ENCODE measurements at places on chromosomes 12 and 14.
A peak's percentile ranks its signal among the peaks of the same experiment; 100 is the strongest.

- DNase-seq = no peak
Measured at GRCh38 chr12:52417740-52418139, 11.6 kb upstream of the KRT82 start.

DNA sequence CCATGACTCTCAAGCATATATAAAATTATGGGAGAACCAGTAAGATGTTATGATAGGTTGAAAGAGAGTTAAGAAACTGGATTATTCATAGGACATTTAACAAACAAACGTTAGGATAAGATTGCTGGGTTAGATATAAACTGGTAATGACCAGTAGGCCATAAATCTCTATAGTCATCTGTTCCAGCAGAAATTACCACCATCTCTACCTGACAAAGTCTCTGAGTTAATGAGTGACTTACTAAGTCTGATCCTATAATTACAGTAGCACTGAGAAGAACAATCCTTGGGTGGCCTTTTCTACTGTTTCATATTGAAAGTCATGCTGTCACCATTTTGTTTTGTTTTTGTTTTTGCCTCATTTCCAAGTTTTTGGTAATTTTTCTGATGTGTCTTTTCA, 136.9 kb upstream of the CNOT2 start:
- DNase-seq = no peak

DNA sequence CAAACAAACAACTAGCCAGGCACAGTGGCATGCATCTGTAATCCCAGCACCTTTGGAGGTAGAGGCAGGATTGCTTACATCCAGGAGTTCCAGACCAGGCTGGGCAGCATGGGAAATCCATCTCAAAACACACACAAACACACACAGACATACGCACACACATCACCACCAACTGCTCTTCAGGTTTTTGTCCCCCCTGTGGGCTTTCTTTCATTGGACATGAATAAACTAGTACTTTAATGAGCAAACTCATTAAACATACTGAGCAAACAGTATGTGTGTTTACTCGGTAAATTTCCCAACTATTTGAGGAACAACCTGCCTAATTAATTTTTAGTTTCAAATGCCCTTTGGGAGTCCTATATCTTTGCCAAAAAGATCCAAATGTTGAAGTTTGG, 10.1 kb upstream of the RASSF3 start:
- no peak for DNase-seq

DNA sequence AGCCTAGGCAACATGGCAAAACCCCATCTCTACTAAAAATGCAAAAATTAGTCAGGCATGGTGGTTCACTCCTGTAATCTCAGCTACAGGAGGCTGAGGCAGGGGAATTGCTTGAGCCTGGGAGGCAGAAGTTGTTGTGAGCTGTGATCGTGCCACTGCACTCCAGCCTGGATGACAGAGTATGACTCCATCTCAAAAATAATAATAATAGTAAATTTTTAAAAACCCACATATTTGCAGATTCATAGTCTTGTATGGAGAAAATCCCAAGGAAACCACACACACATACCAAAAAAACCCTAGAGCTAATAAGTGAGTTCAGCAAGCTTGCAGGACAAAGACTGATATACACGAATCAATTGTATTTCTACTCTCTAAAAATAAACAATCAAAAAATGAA, 19.0 kb upstream of the MTHFD1 start:
- DNase-seq = no peak

- no peak for DNase-seq
Measured at GRCh38 chr12:112595410-112595809, 176.7 kb downstream of the PTPN11 start.

DNA sequence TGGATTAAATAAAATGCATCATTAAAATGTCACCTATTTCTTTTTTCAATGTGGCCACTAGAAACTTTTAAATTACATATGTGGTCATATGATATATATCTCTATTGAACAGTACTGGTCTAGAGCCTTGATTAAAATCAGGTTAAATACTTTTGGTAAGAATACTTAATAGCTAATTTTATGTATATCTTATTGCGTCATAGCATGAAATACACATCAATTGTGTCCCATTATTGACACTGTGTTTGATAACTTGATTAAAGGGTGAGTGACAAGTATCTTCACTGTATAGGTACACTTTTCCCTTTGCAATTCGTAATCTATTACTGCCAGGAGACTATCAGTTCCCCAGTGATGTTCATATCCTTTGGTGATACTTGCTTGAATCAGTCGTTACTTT, 4.4 kb upstream of the HELB start:
- DNase-seq = no peak

DNA sequence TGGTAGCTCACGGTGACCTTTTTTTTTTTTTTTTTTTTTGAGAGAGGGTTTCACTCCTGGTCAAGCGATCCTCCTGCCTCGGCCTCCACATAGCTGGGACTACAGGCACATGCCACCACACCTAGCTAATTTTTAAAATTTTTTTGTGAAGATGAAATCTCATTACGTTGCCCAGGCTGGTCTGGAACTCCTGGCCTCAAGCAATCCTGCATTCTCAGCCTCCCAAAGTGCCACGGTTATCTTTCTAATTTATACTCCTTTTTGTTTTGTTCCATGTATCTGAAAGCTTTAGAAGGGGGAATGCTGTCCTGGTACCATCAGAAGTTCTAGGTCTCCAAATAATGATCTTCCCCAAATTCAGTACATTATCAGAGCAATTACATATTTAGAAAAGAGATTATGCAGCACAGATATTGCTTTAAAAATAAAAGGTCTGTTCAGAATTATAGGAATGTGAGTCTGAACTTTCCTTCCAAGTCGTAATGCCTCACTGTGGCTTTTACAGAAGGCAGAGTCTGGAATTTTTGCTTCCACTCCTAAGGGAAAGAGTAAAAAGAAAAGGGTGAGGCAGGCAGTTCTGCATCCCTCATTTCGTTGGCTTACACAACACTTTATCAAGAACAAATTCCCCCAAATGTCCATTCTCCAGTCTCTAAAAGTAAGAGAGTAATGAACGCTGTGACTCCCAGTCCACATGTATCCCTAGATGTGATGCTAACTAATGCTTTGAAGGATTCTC, 73.0 kb downstream of the GCH1 start:
- no peak for DNase-seq

DNA sequence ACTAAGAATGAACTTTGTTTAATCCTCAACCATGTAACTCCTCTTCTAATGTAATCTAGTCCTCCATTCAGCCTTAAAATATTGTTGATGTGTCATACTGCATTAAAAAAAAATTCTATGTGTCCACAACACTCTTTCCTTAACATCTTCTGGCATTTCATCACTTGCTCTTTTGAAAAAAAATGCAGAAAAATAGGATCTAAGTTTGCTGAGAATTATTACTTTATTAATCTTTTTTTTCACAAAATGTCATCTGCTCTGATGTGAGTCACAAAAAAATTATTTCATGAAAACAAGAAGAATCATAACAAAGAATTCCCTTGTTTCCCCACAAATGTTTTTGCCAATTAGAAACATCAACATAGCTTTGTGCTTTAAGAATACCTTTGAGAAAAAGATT, 410.1 kb upstream of the MGAT4C start:
- DNase-seq = peak; percentile 48

DNA sequence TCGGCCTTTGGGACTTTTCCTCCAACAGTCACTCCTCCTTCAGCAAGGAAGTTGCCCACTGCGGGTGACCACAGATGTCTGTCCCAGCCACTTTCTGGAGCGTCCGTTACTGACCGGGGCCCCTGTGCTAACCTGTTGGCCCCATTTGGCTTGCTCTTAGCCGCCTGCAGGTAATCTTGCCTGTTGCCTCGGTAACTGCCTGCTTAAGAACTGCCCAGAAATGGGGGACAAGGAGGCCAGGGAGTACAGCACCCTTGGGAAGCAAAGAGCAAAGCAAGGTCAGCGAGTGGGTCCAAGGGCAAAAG, 338.8 kb upstream of the SFSWAP start:
- DNase-seq = no peak

DNA sequence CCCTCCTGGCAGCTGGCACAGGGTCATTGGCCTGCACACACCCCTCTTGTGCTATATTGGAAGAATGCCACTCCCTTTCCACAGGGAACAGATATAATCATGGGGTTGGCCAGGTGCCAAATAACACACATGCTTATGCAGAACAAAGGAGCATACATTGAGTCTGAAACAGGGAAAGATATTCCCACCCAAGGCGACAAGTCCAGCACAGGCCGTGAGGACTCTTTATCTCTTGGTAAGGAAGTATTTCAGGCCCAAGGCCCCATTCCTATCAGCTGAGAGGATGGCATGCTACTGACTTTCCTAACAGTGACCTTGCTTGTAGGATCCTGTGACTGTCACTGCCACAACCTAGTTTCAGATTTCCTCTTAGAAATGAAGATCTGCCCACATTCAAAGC, 59.0 kb upstream of the STXBP6 start:
- no peak for DNase-seq

GRCh38 chr14:101026341-101026740, 122.8 kb upstream of the RTL1 start:
- DNase-seq = no peak

DNA sequence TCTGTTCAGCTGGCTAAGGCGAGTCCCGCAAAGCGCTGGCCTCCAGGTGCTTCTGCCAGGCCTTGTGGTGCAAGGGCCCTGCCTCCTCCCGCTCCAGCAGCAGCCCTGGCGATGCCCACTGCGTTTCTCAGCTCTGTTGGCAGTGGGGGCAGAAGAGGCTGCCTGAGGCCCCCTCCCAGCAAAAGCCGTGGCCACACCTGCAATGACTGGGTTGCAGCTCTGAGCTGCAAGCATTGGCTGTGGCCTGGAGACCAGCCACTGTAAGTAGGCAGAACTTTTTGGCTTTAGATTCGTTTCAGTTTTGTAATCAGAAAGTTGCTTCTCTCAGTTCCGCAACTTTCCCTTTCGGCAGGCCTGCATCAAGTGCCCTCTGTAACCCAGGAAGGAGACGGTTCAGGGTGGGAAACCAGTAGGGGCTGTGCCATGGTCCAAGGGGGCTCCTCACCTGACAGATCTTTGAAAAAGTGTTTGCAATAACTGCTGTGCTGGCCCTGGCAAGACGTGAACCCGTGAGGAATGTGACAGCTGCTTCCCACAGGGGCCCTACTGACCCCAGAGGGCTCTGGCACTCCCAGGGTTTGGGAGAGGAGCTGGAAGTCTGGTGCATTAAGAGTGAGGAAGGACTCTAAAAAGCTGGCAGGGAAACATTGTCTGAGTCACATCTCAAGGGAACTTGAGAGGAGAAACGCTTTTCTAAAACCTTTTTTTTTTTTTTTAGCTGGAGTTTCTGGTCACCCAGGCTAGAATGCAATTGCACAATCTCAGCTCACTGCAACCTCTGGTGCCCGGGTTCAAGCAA, 54.5 kb upstream of the MAX start:
- DNase-seq = peak; percentile 66

GRCh38 chr14:77804592-77804991, 4.7 kb downstream of the ADCK1 start:
- DNase-seq = no peak

DNA sequence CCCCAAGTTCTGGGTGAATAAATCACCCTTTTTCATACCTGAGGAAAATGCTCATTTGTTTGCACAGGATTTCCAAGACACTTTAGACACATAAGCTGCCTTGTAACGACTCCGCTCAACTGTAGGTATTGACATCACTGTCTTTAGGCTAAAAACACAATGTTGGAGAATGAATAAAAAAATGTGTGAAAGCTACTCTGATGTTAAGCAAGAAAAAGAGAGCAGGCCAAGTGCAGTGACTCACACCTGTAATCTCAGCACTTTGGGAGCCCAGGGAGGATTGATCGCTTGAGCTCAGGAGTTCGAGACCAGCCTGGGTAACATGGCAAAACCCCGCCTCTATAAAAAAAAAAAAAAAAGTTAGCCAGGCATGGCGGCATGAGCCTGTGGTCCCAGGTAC, 11.1 kb upstream of the CIPC start:
- DNase-seq = no peak

DNA sequence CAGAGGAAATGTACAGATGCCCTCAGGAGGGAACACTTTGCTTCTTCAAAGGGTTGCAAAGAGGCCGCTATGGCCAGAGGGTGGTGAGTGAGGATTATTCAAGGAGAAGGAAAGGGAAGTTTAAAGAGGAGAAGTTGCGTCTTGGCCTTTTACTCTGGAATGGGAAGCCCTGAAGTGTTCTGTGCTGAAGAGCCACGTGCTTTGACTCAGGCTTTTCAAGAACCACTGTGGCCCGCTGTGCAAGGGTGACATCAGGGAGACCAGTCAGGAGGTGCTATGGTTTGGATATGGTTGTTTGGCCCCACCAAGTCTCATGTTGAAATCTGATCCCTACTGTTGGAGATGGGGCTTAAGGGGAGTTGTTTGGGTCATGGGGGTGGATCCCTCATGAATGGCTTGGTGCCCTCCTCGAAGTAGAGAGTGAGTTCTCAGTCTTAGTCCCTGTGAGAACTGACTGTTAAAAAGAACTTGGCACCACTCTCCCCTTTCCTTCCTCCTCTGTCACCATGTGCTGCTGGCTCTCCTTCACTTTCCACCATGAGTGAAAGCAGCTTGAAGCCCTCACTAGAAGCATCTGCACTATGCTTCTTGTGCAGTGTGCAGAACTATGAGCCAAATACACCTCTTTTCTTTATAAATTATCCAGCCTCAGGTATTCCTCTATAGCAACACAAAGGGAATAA, 66.1 kb upstream of the DUSP6 start:
- no peak for DNase-seq

DNA sequence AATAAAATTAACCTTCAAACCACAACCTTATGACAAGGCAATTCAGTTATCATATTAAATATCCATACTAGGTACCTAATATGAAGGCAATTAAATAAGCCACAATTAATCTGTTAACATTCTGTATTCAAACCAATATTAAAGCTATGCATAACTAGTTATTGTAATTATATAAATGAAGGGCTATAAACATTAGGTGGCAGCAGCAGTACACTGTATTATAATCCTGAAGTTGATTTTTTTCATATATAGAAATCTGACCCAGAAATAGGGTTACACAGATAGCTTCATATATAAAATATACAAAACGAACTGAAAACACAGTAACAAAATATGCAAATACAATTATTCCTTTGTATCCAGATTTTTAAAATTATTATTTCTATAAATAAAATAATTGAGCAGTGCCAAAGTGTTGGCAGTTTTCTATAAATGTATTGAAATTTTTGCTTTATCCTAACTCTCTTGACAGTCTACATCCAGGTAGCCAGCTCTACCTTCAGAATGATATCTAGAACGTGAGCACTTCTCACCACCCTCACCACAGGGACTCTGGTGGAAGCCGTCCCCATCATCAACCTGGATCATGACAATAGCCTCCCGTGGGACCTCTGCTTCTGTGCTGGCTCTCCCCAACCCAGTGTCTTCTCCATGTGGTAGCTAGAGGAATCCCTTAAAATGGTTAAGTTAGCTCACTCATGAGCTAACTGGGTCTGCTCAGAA, 136.2 kb downstream of the MED13L start:
- DNase-seq = no peak
